ENCODE measurements at places on chromosomes 5 and 9.
A peak's percentile ranks its signal among the peaks of the same experiment; 100 is the strongest.

GRCh38 chr5:156971848-156972525 lies 9.0 kb upstream of the TIMD4 start:
- no peak for DNase-seq

DNA sequence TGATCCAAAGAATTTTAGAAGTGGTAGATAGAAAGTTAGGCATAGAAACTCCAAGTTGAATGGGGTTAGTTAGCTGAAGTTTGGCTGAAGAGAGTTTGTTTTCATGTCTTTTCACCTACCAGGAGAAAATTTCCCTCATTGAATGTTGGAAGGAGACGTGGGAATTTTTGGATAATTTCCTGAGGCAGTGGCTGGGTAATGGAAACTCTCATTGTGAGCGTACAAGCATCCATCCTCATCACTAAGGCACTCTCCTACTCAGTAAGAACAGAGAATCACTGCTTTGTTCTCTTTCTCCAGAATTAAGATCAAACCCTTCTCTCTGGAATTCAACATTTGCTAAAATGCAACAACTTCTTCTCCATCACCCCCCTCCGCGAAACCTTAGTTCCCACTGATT lies 179.7 kb downstream of the PALM2AKAP2 start:
- DNase-seq, result no peak

DNA sequence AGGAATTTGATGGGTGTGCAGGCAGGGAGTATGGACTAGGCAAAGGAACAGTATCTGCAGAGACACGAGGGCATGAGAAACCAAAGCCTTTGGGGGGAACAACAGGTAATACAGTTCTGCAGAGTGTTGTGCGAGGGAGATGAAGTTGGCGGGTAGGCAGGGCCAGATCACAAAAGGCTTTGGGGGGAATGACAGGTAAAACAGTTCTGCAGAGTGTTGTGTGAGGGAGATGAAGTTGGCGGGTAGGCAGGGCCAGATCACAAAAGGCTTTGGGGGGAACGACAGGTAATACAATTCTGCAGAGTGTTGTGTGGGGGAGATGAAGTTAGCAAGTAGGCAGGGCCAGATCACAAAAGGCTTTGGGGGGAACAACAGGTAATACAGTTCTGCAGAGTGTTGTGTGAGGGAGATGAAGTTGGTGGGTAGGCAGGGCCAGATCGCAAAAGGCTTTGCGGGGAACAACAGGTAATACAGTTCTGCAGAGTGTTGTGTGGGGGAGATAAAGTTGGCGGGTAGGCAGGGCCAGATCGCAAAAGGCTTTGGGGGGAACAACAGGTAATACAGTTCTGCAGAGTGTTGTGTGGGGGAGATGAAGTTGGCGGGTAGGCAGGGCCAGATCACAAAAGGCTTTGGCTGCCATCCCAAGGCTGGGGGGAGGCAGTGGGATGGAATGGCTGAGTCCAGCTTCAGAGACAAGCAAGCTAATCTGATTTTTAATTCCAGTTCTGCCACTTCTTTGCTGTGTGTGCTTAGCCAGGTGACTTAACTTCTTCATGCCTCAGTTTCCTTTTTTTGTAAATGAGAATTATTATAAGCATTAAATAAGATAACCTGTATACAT lies 33.0 kb downstream of the FRMPD1 start:
- no peak for DNase-seq

DNA sequence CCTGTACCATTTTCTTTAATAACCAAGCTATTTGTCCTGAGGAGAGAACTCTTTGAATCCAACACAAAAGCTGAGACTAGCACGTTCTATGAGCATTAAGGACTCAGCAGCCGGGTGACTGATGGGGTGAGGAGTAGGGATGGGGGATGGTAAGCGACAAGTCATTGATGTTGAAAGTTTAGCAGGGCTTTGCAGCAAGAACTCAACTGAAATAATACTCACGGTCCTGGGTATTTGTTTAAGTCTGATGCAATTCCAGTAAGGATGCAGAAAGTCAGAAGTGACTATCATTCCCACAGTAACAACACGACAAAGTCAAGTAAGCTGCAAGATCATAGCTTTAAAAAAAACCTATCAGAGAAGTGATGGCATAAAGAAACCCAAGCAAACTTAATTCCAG lies 131.1 kb downstream of the ACTL7B start:
- DNase-seq, result no peak

GRCh38 chr9:97364769-97365490 lies 47.0 kb upstream of the TDRD7 start:
- DNase-seq, result no peak

GRCh38 chr5:17317473-17317872 lies 100.0 kb downstream of the BASP1 start:
- no peak for DNase-seq

DNA sequence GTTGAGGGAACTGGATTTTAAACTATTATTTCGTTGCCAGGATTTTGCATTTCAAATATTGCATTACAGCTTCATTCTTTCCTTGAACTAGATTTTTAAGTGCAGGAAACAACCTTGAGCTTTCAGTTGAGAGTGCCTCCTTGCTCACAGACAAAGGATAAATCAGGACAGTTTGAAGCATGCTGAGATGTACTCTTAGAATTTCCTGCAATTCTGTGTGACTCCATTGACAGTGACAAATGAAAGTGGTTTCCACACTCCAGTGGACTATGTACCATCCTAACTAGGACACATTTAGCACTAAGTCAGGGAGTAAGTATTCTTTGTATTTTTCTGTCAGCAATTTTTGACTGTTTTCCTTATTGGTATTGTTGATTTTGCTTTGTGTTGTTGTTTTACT lies 100.0 kb upstream of the PLCXD3 start:
- no peak for DNase-seq

DNA sequence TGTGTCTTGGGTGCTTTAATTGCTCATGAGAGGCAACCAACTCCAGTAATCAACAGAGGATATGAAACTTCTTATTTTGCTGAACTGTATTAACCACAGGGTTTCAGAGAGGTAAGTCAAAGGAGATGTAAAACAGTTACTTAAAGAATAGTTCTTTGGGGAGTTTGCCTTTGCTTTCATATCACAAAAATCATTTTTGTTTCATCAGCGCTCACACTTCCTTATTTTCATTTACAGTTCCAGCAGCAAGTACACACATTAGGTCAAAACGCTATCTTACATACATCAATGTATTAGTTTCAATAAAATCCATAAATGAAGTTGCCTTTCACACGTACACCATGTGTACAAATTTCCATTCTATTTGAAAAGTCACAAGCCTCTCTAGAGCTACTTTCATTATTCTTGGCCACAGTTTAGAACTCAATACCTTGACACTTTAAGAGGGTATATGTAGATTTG lies 50.1 kb downstream of the ST8SIA4 start:
- DNase-seq, result no peak

DNA sequence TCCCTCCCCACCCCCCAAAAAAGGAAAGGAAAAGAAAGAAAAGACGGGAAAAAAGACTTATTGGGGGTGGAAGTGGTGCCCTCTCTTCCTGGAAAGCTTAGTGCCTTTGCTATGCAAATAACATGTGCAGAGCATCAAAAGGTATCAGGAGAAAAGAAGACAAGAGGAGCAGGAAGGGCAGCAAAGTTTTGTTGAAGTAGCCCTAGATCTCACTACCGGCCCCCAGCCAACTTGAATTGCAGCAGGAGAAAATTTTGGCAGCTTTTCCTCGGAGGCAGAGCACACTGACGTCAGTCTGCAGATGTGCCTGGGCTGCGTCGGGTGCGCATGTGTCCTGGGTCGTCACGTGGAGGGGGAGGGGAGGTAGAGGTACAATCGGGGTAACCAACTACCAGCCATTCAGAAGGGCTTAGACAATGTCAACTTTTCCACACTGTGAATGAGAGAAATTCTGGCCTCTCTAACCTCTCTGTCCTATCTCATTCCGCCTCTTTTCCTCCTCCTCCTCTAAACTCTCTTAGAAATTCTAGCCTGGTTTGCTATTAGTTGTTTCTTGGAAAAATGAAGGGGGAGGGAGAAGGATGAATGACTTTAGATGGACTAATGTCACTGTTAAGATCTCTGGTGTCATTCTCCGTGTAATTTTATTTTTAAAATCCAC lies at the start of gene ADAMTS6:
TSS of gene ADAMTS6 (minus strand) at position 286 of the 661 bp plus-strand sequence. CDS start 8,247 bp downstream, outside the sequence.
- DNase-seq, result peak; percentile 66

DNA sequence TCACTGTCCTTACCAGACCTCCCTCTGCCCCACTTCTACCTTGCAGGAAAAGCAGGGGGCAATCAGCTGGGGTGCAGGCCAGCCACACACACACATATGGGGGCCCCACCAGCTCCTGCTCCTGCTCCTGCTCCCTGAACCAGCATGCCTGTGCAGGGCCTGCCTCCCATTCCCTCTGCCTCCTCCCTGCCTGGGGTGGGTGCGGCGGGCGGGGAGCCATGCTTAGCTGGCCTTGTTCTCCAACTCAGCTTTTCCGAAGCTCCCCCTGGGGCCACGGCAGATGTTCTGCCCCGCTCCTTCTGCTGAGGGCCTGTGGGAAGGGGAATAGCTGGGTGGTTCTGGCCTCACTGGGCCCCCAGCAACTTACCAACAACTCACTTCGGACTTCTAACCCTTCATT lies 89.8 kb downstream of the ZNF354C start:
- DNase-seq, result no peak

- DNase-seq, result no peak
Measured at GRCh38 chr5:117077142-117077541, 502.5 kb upstream of the SEMA6A start.

DNA sequence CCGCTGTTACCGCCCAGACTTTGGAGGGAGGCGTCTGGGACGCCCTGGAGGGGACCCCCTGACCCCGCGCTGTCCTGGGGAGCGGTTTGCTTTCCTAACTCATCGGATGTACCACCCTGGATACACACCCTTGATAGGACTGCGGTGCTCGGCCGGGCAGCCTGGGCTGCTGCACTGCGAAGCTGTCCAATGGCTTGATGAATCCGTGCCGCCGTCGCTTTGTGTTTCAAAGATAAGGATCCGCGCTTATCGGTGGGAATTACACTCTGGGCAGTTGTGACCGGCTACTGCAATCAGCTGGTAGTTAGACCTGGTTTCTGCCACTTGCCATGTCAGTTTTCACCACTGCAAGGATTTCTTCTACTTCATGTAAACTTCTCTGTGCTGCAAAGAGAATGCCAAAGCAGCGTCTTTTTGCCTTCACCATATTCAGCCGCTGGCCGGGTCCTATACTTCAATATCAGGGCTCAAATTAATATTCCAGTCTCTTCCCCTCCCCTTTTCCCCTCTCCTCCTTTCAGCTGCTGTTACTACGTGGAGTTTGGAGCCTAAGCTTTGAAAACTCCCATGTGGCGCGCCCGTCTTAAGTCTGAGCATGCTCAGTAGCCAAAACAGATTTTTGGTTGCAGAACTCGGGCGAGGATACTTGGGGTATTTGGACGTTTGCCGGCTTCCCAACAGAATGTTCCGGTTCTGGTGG lies 727 bp downstream of the SMAD5 start:
- DNase-seq, result peak; percentile 10

GRCh38 chr5:43000111-43000840 lies 39.8 kb downstream of the ANXA2R start:
- no peak for DNase-seq

GRCh38 chr9:21549251-21549765 lies 67.2 kb upstream of the IFNE start:
- DNase-seq, result no peak

DNA sequence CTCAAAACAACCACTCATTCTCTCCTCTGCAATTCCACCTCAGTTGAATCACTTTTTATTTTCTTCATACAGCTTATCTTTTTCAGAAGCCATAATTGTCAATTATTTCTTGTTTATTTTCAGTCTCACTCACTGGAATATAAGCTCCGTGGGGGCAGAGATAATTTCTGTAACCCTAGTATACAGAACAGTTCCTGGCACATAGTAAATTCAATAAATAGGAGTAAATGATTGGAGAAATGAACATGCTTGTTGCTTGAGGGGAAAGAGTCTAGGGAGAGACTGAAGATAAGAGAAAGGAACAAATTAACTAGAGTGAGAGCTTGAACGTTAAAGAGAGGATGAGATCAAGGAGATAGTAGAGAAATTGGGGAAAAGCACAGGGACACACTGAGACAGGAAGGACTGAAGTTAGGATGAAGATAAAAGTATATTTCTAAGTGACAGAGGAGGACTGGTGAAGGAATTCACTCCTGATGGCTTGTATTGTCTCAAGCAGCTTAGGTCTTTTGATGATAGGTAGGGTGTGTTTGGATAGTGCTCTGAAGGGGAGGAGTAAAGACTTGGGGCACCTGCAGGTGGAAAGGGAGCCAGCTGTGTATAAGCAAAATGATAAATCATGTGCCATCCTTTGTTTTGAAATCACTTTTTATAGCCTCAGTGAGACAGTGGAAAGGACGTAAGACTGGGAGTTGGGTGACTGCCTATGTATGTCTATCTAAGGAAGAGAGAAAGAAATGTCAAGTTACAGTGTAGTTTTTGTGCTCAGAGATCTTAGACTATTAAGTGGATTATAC lies 2.2 kb downstream of the NAA35 start:
- DNase-seq, result no peak

DNA sequence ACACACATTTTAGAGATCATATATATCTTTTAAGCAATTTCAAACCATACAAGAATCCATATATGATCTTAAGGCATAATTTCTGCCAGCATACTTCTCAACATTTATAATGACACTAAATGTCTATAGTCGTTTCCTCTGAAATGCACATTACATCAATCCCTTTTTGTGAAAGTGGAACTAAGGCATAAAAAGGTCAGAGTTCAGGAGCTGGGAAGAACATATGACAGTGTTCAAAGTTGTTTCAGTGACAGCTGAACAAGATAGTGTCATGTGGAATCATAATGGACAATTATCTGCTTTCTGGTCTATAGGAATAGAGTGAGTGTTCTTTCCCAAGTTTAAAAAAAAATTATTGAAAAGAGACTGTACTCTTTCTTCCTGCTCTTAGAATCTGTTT lies 2.4 kb upstream of the MOB3B start:
- DNase-seq, result no peak

DNA sequence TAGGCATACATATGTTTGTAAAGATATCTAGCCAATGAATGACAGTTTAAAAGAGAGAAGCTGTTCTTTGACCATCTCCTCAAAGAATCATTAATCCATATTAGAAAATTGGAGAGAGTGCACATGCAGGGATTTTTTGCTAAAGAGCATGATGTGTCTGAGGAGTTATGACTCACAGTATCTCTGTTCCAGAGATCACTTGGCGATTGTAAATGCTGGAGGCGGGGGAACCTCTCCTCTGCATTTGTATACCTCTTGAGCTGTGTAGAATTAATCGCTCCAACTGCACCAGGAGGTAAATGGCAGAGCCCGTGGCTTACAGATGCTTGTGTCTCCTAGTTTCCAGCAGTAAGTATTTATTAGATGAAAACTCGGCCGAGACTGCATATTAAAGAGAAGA lies 3.6 kb upstream of the SPATA31D1 start:
- DNase-seq, result no peak
